H7 (cell line): ENCODE measurements at places on chromosomes 11 and 22.

- no peak for DNase-seq
Observed at GRCh38 chr11:64226507-64227051, 505 bp downstream of the NUDT22 start.

- no peak for DNase-seq
Observed at GRCh38 chr22:24170188-24170587, 11.1 kb upstream of the SUSD2 start.

- DNase-seq, result no peak
Observed at GRCh38 chr11:125603207-125603606, 10.6 kb downstream of the STT3A start.

DNA sequence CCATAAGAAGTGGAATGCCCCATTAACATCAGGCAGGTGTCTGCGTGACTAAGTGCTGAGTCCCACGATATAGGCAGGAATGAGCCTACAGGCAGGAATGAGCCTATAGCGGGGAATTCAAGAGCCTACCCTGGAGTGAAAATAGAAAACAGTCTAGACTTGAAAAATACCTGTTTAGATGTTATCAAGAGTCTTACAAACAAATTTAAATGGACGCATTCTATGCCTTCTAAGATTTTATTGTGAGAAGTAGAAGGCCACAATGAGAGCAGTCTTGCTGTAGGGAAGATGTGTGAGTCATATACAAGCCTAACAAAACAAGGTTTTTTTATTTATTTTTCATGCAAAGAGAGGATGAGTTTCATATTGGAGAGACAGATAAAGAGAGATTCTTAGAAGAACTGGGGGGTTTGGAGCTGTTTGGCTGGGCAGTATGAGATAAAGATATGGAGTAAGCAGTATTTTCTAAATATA lies 200.8 kb upstream of the ZC3H12C start:
- no peak for DNase-seq

DNA sequence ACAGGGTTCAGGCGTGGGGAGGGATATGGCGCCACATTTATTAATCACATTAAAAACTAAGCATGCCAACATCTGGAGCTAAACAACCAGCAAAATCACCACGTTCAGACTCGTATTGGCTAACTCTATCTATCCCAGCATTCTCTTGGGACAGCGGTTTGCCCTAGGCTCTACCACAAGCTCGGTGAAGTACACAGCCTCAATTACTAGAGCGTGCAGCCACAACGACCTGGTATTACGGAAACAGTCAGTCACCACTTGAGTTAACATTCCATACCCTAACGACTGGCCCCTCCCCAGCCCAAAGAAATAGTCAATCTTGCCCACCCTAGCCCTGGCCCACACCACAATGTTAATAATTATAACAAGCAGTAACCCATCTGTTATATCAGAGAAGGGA lies 32.1 kb downstream of the APOL5 start:
- no peak for DNase-seq

GRCh38 chr22:40583053-40583741 lies 53.3 kb downstream of the MRTFA start:
- DNase-seq, result no peak
